ENCODE measurements at places on chromosomes 16 and 17.

DNA sequence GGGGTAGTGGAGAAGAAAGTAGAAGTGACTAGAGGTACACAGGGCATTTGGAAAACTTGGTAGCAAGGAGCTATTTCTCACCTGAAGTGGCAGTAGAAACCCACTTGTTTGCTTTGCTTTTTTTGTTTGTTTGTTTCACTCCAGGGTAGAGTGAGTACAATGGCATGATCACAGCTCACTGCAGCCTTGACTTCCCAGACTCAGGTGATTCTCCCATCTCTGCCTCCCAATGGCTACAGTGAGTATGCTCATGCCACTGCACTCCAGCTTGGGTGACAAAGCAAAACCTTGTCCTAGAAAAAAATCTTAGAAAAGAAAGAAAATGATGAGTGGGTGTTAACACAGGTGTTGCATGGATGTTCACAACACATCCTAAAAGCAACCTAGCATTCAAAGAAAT, 40.4 kb downstream of the SCNN1G start:
- DNase-seq = no peak

GRCh38 chr17:43750153-43750552, 8.4 kb downstream of the SOST start:
- no peak for DNase-seq

- DNase-seq = no peak
These were observed 29.3 kb downstream of the NDEL1 start for GRCh38 chr17:8464941-8465340.

DNA sequence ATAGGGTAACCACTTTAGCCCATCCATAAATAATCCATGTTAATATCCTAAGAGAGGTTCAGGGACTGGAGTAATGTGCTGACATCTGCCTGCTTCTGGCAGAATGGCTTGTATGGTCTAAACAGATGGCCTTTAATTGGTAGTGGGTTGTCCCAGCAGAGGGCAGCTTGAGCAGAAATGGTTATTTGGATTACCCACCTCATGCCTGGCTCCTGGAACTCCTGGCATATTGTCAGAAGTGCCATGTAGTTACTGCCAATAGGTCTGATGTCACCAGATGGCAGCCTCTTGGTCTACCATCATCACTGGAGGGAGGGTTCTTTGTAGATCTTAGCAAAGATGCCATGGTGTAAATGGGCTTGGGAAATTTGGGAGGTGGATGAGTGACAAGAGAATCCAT, 157.5 kb upstream of the SOX9 start:
- no peak for DNase-seq

Data from head of caudate nucleus (tissue), 42 donors.